Small intestine (tissue), 16 donors: ENCODE measurements at places on chromosomes 1 and 21.

DNA sequence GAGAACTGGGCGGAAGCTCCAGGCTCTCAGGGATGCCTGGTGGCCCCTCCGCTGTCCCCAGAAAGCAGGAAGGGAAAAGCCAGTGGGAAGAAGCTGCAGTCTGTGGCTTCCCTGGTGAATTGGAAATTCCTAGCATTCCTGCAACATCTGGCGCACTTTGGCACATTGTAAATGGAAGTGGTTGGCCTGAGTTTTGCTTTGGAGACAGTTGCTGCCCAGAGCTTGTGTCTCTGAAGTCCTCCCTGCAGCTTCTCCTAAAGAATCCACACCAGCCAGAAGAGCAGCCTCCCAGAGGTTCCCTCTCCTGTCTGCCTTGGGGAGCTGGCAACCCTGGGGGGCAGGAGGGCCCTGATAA, 48.2 kb downstream of the ARHGEF10L start:
- DNase-seq: no peak

DNA sequence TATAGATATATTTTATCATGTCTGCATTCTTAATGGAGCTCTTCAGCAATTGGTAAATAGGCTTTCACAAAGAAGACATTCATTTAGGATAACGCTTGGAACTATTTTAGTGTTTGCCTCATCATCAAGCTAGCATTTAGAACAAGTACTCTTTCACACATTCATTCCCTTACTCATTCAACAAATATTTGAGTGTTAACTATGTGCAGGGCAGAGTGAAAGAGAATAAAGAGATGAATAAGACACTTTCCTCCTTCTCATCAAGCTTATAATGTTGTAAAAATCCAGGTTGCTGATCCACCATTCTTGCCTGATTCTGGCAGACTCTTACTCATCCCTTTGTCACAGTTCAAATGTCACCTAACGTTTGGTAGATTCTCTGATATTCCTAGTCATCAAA, 386.3 kb upstream of the BEND5 start:
- no peak for DNase-seq

DNA sequence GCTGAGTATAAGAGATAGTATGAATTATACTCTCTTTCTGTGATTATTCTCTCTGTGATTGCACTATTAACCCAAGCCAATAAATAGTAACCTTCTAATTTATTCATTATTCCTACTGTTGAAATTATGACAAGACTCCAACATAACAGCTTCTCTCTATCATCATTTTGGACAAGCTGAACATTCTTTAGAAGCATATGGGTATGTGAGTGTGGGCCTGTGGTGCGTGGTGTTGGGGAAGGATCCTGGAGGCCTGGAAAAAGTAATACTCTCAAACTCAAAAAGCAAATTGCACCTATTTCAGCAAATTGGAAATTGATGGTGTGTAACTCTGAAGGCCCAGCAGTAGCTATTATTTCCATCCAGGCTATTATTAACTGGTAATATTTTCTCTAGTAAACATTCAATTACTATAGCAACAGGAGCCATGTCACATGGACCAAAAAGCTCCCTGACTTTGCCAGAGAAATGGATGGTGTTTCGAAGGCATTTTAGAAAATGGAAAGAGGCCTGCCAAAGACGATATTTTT, 502.8 kb downstream of the LTN1 start:
- DNase-seq: no peak

- no peak for DNase-seq
These were observed 17.3 kb upstream of the SERPINC1 start for GRCh38 chr1:173934440-173934839.

DNA sequence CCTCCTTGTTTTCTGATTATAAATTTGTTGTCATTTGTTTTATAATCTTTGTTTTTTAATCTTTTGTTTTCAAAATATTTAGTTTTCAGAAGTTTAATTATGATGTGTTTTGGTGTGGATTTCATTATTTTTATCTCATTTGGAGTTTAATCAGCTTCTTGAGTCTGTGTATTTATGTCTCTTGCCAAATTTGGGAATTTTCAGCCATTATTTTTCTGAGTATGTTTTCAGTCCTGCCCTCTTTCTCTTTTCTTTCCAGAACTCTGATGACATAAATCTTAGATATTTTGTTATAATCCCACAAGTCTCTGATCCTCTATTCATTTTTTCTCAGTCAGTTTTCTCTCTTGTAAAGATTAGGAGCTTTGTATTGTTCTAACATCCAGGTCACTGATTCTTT, 89.8 kb downstream of the RHOU start:
- DNase-seq: no peak

GRCh38 chr1:98276514-98276913, 355.7 kb upstream of the DPYD start:
- no peak for DNase-seq

- DNase-seq: no peak
These were observed 1142.7 kb upstream of the NCAM2 start for GRCh38 chr21:19855522-19855921.

DNA sequence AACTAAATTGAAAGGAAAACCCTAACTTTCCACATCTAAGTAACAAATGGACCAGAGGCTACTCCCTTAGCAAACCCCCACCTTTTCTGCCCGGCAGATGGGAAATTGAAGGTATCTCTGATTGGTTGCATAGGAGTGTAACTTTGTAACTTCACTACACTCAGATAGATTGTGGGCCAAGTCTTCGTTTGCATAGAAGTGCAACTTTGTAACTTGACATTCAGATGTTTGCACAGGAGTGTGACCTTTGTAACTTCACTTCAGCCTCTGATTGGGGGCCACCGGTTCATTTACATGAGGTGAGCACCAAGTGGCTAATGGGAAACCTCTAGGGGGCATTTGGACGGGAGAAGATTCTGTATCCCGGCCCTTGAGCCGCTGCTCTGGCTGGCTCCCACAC, 59.4 kb downstream of the C1orf94 start:
- DNase-seq: no peak

DNA sequence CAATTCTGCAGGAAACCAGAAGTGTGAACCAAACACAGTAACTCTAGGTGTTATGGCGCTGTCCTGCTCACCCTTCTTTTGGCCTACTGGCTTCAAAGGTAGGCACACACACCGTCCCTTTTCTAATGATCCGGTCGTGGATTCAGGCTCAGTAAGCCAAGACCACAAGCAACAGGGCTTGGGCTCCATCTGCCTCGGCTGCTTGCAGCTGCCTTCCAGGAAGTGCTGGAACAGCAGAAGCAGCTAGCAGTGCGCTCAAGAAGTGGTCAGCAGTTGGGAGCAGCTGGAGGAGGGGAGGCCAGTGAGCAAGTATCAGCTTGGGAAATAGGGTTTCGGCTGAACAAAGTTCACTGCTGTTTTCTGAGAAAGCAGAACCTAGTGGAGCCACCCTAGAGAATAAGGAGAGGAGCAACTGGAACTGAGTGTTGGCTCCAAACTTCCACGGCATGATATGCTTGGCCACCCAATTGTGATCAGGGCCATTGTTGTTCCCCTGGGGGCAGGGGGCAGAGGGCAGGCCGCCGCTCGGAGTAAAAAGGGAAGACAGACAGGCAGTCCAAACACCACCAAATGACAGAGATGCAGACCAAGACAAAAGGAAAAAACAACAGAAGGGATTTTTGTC, 173.4 kb downstream of the TOMM20 start:
- DNase-seq: peak; percentile 94

GRCh38 chr1:53893999-53894636, at the start of gene DIO1:
Gene DIO1, plus strand, starts transcription at chr1:53894187. Its CDS starts 24 bp downstream, at chr1:53894211.
- peak; percentile 43 for DNase-seq

DNA sequence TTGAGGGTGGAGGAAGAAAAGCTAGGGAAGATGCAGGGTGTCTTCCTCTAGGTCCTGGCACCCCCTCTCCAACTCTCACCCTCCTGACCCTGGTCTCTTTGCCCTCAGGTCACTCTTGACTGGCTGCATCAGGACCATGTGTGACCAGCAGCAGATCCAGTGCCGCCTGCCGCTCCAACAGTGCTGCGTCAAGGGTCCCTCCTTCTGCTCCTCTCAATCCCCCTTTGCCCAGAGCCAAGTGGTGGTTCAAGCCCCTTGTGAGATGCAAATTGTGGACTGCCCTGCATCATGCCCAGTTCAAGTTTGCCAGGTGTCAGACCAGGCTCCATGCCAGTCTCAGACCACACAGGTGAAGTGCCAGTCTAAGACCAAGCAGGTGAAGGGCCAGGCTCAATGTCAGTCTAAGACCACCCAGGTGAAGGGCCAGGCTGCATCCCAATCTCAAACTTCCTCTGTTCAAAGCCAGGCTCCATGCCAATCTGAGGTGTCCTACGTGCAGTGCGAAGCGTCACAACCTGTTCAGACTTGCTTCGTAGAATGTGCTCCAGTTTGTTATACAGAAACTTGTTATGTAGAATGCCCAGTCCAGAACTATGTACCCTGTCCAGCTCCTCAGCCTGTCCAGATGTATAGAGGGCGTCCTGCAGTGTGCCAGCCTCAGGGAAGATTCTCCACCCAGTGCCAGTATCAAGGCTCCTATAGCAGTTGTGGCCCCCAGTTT, 1.8 kb downstream of the KPRP start:
- no peak for DNase-seq

DNA sequence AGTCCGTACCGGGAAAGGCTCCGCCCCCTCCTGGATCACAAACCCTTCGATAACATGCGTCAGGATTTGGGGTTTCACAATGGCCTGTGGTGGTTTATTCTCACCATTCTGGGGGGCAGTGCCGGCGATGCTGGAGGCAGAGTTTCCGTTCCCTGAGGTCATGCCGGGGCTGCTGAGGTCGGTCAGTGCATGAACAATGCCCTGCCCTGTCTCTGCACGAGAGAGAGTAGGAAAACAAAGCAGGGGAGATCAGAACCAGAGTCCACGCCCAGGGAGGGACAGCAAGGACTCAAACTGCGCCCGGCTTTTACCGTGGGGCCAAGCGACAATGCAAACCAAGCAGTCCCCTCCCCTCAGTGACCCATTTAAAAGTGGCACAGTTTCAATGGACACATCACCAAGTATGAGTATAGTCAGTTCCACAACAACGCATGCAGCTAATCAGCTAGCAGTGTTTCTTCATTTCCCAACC, 13.2 kb upstream of the A3GALT2 start:
- DNase-seq: no peak

DNA sequence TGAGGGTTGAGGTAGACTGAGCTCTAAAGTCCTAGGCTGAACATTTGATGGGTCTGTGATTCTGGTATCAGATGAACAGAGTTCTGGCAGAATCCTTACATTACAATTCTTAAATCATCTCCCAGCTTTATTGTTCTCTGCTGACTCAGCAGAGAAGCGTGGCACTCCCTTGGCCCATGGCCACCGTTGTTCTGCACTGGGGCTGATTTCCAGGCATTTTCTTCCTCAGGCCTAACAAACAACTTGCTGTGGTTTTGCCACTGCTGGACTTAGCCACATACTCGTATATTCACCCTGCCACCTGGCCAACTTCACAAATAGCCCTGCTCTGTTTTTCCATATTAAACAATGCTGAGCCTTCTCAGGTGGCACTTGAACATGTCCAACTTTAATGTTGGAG, 223.2 kb downstream of the TNR start:
- DNase-seq: peak; percentile 30

GRCh38 chr1:34684266-34684665, 70.6 kb upstream of the GJB5 start:
- no peak for DNase-seq

- DNase-seq: no peak
These were observed 75.1 kb downstream of the DTL start for GRCh38 chr1:212110617-212111016.

DNA sequence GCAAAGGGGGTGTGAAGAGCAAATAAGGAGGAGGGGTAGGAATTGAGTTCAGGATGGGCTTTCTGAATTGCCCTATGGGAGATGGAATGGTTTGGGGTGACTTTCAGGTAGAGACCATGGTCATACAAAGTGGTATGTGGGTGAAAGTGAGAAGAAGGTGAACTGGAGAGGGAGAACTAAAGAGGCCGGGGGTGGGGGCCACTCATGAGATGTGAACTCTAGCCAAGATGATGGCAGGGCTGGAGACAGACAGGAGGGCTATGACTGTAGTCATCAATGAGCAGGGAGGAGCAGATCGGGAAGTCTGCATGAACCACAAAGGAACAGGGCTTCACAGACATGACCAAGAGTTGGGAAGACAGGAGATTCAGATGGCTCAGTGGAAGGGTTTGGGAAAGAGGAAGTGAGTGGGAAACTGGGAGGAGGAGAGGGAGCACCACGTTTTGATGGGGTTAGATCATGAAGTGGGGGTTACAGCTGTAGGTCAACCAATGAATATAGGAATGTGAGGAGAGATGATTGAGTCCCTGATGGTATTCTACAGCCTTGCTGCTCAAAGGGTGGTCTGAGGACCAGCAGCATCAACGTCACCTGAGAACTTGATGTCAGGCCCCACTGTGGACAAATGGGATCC, 20.7 kb upstream of the LRRC8D start:
- no peak for DNase-seq

DNA sequence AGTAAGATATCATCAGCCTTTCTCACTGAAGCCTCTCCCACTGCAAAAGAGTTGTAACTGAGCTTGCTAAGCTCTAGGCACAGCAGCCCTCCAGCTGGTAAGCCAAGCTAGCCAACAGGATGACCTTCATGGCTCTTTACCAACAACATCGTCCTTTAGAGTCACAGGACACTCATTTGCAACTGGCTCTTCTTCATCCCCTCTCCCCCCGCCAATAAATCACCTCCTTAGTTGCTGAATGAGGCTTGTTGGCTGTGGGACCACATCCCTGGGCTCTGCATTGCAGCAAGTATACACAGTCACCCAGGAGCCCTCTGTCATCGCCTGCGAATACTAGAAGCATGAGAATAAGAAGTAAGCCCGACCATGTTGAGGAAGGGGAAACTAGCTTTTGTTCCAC, 16.0 kb upstream of the ZNF697 start:
- no peak for DNase-seq
